ENCODE measurements at places on chromosomes 2 and 18.

GRCh38 chr2:227389231-227389630 lies 1.5 kb upstream of the SCYGR1 start:
- DNase-seq = no peak

GRCh38 chr2:200396781-200397242 lies 90.3 kb downstream of the SPATS2L start:
- DNase-seq = no peak

DNA sequence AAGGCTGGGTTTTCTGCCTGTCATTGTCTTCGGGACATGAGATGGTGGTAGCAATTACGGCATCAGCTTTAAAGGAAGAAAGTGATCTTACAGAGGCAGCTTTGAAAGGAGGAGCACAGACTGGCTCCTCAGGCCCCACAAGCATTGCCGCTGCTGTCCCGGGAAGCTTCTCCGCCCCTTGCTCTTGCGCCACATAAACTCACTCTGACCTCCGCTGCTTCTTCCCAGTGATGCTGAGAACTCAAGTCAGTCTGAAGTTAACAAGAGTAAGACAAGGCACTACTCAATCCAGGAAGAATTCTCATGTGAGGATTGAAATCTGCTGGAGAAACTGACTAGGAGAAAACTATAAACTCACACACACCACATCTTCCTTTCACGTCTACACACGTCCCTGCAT lies 112.4 kb upstream of the RIOK3 start:
- DNase-seq = no peak

- DNase-seq = no peak
Measured at GRCh38 chr2:42913280-42913878, 121.0 kb upstream of the HAAO start.

GRCh38 chr2:206611191-206611590 lies 31.1 kb upstream of the FAM237A start:
- DNase-seq = no peak

- DNase-seq = no peak
Measured at GRCh38 chr2:216341121-216341520, 31.2 kb downstream of the MARCHF4 start.

- DNase-seq = no peak
Measured at GRCh38 chr2:95272781-95273180, 1.5 kb upstream of the PROM2 start.

- no peak for DNase-seq
Measured at GRCh38 chr2:162368494-162368893, 24.6 kb downstream of the GCA start.

DNA sequence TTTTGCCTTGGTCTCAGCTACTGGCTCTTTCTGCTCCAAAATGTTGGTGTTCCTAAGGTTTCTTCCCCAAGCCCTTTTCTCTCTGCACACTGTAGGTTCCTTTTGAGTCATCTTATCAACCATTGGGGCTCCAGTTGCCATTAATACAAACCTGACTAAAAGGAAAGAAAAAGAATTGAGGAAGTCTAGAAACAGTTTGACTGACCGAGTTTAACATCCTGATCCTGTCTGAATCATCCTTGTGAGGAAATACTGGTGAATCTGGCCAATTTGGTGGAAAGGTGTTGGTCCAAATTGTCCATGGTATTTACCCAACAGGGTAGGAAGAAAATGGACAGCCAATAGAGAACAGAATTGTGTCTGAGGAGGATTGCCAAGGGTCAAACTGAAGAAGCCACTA lies 38.3 kb downstream of the CRYGD start:
- no peak for DNase-seq

GRCh38 chr2:101119431-101119830 lies 31.8 kb downstream of the TBC1D8 start:
- no peak for DNase-seq

- no peak for DNase-seq
Measured at GRCh38 chr2:218871345-218872302, 9.0 kb upstream of the WNT10A start.

- no peak for DNase-seq
Measured at GRCh38 chr2:224242561-224242960, 159.3 kb downstream of the FAM124B start.

GRCh38 chr2:48727560-48727959 lies 28.0 kb downstream of the LHCGR start:
- no peak for DNase-seq

DNA sequence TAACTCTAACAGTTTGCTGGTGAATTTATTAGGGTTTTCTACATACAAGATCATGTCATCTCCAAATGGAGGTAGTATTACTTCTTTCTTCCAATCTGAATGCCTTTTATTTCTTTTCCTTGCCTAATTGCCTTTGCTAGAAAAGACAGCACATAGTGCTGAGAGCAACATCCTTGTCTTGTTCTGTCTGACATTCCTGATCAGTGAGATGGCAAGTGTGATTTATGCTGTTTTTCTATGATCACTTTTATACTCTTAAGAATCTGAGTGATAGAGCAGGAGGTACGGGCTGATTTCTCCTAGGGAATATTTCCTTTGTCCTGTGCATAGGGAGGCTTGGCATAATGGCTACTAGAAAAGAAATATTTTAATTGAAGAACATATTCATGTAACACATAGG lies 17.3 kb downstream of the LYPD6B start:
- no peak for DNase-seq

GRCh38 chr2:46068636-46069035 lies 228.6 kb upstream of the EPAS1 start:
- DNase-seq = no peak

DNA sequence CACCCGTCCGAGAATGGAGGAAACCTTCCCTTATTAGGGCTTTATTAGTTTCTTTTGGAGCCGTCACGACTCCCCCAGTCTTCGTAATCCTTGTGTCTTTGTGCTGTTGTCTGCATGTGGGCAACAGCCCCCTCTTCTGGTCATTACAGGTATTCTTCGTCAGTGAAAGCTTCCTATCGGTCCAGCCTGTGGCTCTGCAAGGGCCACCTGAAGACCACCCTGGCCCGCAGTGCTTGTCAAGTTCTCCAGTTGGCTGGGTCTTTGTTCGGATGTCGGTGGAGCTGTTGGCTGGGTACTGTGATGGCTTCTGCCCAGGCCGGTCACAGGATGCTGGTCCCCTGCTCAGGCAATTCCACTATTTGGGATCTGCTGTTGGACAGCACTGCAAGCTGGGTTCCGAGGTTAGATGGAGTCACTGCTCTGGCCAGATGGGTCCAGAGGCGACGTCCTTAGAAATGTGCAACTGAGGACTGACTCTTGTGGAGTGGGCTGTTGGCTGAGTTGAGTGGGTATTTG lies 19.2 kb downstream of the E2F6 start:
- peak; percentile 7 for DNase-seq

DNA sequence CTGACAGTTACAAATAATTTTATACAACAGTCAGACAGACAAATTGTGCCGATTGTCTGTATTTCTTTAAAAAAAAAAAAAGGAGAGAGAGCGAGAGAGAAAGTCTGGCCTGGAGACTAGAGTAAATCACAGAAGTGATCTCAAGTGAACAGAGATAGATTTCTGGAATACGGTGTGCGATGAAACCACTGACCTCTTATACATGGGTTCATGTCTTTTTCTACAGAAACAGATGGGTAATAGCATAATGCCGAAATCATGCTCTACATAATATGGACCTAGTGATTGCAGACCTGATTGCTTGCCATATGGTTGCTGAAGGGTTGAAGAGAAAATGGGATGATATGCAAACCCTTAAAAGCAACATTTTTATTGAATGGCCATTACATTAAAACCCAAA lies 403.3 kb upstream of the FANCL start:
- no peak for DNase-seq

DNA sequence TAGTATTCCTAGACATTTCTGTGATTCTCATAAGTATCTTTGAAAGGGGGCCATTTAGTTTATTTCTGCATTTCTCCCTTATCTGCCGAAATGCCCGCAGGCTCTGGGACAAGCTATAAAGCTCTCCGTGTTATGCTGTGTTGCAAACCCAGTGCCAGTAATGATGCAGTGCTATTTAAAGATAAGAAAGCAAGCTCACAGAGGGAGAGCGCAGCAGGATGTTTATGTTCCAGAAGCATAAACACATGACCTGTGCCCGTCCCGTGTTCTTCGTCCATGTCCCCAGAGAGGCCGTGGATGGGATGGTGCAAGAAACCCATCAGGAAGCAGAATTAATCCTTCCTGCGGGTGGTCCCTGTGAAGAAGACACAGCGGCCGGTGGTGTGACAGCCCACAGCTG lies 99.4 kb downstream of the NEDD4L start:
- no peak for DNase-seq

DNA sequence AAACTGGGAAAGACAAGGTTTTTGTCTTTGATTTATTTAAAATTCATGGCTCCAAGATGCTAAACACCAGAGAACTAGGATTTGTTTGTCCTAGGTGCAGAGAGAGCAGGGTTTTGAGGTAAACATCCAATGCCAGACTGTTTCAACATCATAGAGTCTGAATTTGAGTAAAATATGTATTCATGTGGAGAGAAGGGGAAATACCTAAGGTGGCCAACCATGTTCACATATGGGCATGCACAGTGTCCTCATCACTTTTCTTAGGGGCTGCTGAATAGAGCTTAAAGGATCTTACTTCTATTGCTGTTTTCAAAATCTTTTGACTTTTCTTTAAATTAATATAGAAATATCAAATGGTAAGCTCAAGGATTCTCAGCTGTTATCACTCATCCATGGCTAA lies 287.0 kb upstream of the CCDC68 start:
- no peak for DNase-seq

DNA sequence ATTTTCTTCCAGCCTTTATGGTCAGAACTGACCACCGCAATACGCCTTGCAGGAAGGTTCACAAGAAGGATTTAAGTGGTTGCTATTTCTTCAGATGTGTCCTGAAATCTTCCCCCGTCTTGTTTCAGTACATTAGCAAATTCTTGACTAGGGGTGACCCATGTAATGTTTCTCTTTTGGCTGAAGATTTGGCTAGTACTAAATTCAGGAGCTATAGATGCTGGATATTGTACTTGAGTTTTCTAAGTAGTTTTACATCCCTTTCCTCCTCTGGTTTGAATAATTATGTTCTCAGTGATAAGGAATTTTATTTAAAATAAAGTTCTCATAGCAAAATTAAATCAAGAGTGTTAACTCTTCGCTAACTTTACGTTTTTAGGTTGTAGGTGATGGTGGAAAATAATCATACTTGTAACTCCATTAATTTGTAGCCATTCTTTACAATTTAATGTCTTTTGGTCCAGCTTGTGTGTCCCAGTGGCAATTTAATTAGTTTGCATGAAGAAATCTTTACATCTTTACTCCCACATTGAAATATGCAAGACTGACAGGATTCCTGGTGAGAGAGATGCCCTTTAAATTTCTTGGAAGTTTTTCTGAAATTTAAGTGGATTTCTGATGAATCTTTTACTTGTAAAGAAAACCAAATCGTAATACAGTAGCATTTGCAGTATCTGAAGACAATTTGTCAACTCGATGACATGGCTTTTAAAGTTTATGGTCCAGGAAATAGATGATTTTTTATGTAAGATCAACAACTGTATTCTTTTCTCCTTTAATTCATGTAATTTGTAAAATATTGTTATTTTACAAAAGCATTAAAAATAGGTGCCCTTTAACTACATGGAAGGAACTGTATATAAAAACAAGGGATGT lies 2.8 kb downstream of the PHLPP1 start:
- DNase-seq = no peak

- no peak for DNase-seq
Measured at GRCh38 chr2:218807626-218808025, 24.0 kb downstream of the PRKAG3 start.

GRCh38 chr18:78787751-78788150 lies 191.9 kb upstream of the SALL3 start:
- DNase-seq = no peak

DNA sequence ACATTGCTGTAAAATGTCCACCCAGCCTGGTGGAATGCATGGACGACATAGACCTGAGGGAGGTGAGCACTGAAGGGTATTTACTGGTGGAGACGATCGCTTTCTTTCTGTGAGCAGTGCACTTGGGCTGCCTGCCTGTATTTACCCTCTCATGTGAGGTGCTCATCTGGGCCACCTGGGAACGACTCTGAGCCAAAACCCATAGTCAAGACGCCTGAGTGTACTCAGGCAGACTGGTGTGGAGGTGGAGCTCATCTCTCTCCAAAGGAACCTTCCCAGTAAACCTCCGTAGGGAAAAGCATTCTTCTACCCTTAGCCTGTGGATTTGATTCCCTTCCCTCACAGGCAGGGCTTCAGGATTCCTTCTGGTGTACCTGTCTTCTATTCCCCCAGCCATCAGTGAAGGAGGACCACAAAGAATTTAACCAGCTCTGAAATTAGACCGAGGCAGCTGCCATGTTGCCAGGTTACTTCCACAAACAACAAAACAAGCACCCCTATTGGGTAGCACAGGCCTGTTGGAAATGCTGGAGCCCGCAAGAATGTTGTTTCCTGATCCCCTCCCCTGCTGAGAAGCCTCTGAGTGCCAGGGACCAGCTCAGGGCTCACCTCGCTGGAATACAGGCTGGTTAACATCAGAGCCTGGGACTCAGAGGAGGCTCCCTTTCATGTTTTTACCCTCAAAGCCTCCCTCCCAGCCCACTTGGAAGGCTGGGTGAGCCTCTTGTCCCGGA lies 47.5 kb upstream of the TXNDC2 start:
- no peak for DNase-seq

- no peak for DNase-seq
Measured at GRCh38 chr2:20916604-20917286, 93.8 kb upstream of the LDAH start.

- no peak for DNase-seq
Measured at GRCh38 chr2:187297801-187298200, 150.3 kb downstream of the CALCRL start.

- DNase-seq = no peak
Measured at GRCh38 chr18:11553098-11553940, 56.1 kb upstream of the SLC35G4 start.

DNA sequence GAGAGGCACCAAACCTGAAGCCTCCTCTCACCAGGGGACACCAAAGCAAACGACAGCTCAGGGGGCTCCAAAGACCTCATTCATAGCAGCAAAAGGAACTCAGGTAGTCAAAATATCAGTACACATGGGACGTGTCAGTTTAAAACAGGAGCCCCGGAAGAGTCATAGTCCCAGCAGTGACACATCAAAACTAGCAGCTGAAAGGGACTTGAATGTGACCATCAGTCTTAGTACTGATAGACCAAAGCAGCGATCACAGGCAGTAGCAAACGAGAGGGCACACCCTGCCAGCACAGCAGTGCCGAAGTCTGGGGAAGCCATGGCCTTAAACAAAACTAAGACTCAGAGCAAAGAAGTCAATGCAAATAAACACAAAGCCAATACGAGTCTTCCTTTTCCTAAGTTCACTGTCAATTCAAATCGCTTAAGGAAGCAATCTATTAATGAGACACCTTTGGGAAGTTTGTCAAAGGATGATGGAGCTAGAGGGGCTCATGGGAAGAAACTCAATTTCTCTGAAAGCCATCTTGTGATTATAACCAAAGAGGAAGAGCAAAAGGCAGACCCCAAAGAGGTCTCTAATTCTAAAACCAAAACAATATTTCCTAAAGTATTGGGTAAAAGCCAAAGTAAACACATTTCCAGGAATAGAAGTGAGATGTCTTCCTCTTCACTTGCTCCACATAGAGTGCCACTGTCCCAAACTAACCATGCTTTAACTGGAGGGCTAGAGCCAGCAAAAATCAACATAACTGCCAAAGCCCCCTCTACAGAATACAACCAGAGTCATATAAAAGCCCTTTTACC lies 1.2 kb downstream of the GALNT5 start:
- DNase-seq = no peak
